ENCODE measurements at places on chromosomes 16 and 17.

DNA sequence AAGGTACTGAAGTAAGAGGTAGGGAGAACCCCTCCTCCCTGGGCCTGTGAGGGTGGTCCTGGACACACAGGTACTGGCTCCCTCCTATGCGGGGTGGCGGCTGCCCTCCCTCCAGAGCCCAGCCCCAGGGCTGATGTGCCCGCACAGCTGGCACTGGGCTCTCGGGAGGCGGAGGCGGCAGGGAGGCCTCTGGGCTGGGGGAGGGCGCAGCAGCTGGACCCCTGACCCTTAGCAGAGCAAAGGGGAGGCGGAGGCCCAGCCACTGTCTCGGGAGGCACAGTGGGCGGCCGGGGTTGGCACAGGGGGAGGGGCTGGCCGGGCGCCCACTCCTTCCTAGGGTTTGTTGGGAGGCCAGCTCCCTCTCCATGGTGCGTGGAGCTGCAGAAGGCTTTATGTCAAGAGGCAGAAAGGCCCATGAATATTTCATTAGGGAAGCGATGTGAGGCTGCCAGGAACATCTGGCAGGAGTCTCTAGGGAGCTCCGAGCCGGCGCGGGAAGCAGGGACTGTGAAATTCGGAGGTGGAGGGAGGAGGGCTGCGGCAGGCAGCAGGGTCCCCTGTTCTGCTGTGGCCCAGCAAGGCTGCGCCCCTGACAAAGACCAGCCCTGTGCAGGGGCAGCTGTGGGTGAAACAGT is 44.1 kb upstream of the ACSF3 start:
- DNase-seq, result no peak

DNA sequence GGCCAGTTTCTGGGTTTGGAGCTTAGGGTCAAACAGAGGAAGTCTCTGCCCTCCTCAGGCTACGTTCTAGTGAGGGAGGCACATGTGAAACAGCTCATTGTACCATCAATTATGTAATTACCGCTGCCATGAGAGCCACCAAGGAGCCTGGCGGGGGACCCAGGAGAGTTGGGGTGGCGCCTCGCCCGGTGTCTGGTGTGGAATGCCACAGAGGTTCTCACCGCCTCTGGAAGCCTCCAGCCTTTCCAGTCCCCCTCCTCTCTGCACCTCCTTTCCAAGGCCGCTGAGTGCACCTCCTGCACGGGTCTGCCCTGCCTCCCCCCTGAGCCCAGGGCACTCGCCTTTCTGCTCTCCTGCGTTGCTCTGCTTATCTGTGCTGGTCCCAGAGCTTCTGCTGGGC is 51.4 kb downstream of the SREBF1 start:
- DNase-seq, result no peak

GRCh38 chr17:21453144-21453898 is 77.2 kb downstream of the KCNJ12 start:
- no peak for DNase-seq

- DNase-seq, result no peak
These were observed 16.8 kb upstream of the TRPV2 start for GRCh38 chr17:16398270-16399267.

DNA sequence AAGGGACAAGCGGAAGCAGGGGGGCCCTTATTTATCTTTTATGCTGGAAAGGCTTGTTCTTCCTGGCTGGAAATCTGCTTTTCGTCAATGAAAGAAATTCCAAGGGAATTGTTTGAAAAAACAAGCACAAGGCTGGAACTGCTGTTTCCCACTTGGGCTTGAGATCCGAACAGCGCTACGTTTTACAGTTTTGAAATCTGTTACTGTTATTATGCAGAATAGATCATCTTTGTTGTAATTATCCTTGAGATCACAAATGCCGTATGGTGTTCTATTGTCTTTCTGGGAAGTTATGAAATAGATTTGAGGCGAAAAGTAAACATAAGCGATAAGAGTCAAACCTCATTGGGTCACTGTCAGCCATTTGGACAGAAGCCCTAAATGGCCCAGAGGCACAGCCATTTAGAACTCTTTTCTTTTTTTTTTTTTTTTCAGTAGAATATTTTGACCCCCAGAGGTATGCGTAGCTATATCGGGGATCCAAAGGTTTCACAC is 223.3 kb downstream of the IRX3 start:
- no peak for DNase-seq

- no peak for DNase-seq
These were observed 6.5 kb downstream of the ZNF629 start for GRCh38 chr16:30780549-30780948.

DNA sequence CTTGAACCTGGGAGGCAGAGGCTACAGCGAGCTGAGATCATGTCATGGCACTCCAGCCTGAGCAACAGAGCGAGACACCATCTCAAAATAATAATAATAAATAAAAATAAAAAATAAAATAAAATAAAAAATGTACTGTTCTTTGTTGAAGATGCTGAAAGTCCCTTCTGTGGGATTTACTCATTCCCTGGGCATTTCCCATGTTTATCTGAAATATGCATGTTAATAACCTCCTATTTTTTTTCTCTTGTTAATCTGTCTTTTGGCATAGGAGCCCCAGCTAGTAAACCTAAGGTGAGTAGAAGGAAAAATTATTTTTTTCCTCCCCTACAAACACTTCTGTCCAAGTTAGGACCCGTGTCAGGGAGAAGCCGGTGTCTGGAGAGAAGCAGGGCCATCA is 34.4 kb downstream of the TMEM92 start:
- DNase-seq, result no peak

DNA sequence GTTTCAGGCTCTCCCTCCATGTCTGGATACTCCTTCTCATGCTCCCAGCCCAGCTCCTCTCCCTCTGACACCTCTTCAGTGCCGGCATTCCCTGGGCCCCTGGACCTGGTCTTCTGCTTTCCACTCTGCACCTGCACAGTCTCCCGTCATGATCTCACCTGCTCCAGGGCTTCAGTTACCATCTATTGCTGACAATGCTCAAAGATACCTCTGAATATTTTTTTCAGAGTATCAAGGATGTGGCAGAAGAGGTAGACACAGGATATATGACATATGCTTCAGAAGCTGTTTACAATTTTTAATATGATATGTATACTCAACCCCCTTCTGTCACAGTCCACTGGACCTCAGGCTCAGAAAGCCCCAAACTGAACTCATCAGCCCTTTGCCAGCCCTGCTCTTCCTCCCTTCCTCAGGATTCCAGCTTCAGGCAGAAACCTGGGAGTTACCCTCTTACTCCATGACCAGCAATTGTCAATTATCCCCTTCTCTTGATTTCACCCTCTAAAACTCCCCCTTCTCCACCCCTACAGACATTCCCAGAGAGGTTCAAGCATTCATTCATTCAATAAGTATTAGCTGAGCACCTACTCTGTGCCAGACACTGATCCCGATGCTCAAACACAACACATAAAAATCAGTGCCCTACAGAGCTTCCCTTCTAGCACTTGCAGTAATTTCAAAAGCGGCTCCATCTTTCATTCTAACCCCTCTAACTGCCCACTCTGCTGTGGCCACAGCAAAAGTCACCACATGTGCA is 7.8 kb upstream of the MLLT6 start:
- no peak for DNase-seq

DNA sequence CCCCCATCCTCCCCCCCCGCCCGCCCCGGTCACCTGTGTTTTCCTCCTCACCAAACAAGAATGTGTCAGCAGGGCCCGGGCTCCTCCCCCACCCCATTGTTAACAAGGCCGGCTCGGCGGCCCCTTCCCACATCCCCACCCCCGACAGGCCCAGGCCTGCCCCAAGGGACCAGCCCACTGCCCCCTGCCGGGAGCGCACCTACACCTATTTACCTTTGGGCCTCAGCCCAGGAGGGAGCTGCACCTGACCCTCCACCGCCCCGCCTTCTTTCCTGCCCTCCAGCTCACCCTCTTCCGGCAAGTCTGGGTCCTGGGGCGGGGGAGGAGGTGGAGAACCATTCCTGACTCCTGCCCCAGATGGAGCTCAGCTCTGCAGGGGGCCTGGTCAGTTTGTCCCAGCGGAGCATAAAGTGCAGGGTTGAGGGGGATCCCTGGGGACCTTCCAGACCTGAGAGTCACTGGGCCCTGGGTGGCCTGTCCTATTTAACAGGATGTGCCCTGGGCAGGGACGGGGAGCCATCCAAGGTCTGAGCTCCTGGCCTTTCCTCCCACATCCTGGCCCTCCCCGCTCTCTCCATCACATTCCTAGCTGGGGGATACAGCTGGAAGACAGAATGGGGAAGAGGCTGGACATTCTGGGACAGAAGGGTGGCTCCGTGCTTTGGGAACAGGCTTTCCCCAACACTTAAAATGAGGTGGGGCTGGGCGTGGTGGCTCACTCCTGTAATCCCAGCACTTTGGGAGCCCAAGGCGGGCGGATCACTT is 8.3 kb downstream of the FOXJ1 start:
- DNase-seq, result no peak

- DNase-seq, result no peak
These were observed 142.1 kb downstream of the HS3ST3B1 start for GRCh38 chr17:14442798-14443528.

- no peak for DNase-seq
These were observed 34.4 kb upstream of the SLC39A11 start for GRCh38 chr17:73126716-73127473.

- no peak for DNase-seq
These were observed 80.8 kb upstream of the CCL1 start for GRCh38 chr17:34443619-34444469.

GRCh38 chr16:49469930-49470451 is 96.4 kb downstream of the C16orf78 start:
- DNase-seq, result no peak

- DNase-seq, result no peak
These were observed at the start of gene GFAP for GRCh38 chr17:44915321-44915726. GFAP (minus strand) TSS chr17:44915500; CDS start chr17:44915486, 14 bp downstream.

GRCh38 chr16:4654011-4654963 is 29.7 kb downstream of the MGRN1 start:
- DNase-seq, result no peak

DNA sequence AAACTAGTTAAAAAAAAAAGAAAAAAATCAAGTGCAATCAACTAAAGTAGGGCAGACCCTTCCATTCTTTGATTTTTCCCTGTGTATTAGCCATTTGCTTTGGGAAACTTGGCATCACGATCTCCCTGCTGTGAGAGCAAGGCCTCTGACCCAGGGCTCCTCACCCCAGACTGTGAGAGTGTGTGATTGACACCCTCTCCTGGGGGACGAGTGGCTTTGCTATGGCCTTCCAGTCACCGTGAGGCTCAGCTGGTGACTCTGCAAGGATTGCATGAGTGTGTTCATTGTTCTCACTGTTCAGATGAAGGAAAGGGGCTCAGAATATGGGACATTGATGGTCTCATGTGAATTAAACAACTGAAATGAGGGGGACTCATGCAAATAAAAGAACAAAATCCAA is 69.0 kb upstream of the BCAR1 start:
- no peak for DNase-seq

- DNase-seq, result no peak
These were observed 75.8 kb downstream of the MRC2 start for GRCh38 chr17:62703261-62703775.

DNA sequence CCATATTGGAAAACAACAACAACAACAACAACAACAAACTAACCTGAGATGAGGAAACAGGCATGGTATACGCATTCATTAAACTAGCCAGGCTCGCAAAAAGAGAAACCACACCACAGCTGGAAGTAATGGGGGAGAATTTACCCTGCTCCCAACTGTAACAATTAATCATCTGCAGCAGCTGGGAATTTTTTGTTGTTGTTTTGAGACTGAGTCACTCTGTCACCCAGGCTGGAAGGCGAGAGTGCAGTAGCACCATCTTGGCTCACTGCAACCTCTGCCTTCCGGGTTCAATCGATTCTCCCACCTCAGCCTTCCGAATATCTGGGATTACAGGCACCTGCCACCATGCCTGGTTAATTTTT is 16.3 kb downstream of the PRPSAP1 start:
- DNase-seq, result no peak

GRCh38 chr17:13538841-13539411 is 62.8 kb downstream of the HS3ST3A1 start:
- DNase-seq, result no peak

DNA sequence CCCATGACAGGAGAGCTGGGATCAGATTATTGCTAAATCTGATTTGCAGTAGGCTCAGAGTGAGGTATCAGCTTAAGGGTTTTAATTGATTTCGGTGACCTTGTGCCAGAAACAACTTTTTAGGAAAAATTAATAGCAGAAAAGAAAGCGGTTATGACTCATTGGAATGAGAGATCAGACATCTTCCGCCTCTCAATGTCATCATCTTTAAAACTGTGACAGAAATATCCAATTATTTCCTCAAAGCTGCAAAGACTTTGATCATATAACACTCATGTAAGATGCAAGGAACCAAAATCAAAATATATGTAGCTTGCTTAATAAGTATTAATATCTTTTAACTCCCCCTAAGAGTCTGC is 190.1 kb upstream of the FOXF1 start:
- DNase-seq, result no peak

DNA sequence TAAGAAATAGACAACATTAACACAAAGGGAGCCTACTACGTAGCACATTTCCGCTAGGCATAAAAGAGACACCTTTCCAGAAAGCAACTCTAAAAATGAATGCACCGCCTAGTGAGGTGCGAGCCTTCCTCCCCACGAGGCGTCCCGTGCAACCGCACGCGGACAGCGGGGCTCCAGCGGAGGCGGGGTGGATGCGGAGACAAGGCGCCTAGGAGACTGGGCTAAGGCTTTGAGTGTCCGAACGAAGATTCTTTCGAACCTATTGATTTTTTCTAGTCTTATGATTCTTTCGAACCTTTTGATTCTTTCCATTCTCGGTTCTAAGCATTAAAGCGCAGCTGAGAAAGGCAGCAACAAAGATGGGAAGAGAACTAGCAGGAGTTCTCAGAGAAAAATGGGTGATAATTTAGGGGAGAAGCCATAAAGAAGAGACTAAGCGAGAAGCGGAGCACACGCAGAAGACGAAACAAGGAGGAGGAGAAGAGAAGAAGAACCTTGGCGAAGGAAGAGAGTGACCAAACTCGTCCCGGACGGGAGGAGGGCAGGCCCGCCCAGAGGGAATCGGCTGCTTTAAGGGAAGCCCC is 394 bp upstream of the CPD start:
- peak; percentile 26 for DNase-seq

DNA sequence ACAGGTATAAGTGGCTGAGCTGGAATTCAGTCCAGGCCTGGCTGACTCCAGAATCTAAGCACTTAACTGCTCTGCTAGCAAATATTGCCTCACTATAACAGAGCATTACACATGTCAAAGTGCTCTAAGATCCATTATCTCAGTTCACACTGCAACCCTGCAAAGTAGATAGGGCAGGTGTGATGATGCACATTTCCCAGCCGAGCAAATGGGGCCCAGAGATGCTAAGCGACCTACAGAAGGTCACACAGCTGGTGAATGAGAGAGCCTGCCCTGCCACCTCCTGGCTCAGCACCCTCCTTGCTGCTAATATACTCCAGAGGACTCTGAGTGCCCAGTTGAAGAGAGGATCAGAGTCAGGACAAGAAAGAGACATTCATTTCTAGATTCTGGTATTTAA is 73.6 kb upstream of the CCL1 start:
- no peak for DNase-seq

DNA sequence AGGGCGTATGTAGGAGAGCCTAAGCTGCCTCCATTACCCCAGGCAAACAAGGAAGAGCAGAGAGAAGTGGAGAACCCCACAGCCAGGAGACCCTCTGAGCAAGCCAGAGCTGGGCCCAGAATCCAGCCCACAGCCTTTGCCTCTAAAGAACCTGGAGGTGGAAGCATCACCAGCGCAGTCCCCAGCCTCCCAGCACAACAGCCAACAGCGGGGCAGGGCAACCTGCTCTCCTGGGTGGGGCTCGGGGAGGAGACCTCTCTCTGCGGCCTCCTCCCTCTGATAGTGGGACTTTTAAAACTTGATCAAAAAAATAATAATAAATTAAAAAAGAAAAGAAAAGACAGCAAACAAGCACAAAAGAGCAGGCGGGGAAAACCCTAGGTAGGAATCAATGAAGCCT is 45.9 kb downstream of the AXIN2 start:
- DNase-seq, result no peak

- DNase-seq, result no peak
These were observed 2.4 kb downstream of the JPT1 start for GRCh38 chr17:75151930-75152329.

All from effector CD8-positive, alpha-beta T cell (primary cell).